Activated CD8-positive, alpha-beta memory T cell treated with anti-CD3 and anti-CD28 coated beads for 48 hours (primary cell): ENCODE measurements at places on chromosomes 2 and 18.

- no peak for DNase-seq
Measured at GRCh38 chr2:176178038-176178756, 10.3 kb upstream of the HOXD1 start.

DNA sequence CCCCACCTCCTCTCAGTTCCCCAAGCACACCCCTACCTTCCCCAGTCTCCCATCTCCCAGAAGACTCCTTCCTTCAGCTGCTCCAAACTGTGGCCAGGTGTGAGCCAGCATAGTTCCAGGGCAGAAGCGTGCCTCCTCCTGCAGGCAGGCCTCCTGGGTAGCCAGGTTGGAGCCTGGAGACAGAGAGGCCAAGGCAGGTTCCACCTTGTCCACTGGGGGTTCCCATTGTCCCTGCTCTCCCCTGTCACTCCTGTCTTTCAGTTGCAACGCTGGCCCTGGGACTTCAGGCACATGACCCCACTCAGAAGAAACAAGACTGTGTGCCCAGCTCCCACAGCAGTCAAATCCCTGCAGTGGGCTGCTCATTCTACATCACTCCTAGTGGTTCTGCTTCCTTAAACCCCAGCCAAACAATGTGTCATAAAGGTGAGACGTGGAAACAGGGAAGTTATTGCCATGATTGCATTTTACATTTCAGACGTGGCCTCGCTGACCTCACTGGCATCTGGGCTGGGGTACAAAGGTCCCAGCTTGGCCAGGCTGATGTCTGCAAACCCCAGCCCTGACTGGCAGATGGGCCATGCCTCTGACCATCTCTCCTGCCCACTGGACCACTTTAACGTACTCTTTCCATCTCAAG lies 96.5 kb upstream of the BOD1L2 start:
- DNase-seq: no peak

GRCh38 chr18:62196079-62196478 lies 9.0 kb downstream of the RELCH start:
- no peak for DNase-seq

DNA sequence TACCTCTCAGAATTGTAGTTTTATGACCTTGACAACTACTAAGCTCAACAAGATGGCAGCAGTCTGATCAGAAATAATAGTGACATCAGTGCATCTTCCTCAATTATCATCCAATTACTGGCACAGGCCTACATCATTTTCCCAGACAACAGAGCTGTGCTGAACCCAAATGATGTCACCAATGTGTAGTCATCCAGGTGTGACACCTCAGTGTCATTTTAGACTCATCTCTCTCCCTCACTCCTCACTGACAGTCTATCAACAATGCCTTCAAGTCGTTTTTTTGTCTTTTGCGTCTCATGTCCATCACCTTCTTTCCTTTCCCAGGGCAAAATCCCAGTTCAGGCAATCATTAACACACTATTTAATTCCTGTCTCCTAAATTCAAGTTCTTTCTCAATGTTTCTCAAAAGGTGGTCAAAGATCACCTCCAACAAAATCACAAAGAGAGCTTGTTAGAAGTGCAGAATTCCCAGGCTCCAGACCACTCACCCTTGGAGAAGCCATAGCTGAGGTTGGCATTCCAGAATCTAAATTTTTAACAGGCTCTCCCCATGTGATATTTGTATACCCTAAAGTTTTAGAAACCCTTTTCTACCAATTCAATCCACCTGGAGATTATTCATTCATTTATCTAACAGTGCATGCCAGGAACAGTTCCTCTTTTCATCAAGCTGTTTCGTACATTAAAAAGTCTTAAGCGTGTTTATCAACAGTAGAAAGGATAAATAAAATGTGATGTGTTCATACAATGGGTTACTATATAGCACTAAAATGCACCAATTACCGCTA lies 125.3 kb upstream of the KLF7 start:
- DNase-seq: no peak

DNA sequence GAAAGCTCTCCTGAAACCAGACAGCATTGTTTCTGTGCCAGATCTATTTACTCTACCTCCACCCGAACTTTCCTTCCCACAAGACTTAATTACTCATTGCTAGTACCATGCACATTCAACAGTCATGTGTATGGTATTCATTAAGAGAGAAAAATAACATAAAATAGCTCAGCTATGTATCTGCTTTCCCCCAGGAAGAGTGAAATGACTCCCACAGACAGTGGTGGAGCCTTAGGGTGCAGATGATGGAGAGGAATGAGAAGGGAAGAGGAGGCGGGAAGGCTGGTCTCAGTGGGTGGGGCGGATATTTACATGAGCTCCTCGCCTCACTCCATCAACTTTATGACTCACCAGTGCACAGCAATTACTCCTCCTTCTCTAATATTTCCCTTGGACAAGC lies 724.5 kb downstream of the EPHA4 start:
- no peak for DNase-seq

DNA sequence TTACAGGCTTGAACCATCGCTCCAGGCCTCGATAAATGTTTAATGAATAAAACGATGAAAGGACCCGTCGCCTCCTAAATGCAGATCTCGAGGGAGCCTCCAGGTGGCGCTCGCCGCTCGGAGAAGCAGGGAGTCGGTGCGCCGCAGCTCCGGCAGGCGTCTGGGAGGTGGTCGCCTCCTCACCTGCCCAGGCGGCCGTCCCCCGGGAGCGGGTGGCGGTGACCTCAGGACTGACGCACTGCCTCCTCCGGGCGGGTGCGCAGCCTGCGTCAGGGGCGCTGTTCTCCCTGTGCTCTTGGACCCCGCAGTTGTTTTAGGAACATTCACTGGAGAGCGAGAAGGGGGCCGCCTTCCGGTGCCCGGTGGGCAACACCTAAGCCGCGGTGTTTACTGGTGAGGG lies 38.6 kb upstream of the POLE4 start:
- peak; percentile 68 for DNase-seq

DNA sequence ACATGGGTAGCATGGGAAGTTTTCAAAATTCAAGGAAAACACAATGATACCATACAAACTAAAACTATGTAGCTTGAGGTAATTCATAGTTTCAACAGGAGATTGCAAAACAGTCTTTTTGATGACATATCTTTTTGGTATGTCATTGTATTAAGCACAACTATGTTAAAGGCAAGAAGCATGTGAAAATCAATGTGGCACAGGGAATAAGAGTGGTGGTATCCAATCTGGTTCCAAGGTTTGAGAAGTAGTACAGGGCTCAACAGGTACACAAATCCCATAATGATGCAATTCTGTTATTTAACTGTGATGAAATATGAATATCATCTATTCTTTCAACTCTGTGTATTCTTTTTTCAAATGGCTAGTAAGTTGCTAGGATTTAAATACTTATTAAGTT lies 16.4 kb upstream of the DLX2 start:
- DNase-seq: no peak

GRCh38 chr2:226475650-226476049 lies 324.0 kb downstream of the IRS1 start:
- DNase-seq: no peak

- DNase-seq: no peak
Measured at GRCh38 chr2:192473331-192473730, 278.6 kb upstream of the TMEFF2 start.

DNA sequence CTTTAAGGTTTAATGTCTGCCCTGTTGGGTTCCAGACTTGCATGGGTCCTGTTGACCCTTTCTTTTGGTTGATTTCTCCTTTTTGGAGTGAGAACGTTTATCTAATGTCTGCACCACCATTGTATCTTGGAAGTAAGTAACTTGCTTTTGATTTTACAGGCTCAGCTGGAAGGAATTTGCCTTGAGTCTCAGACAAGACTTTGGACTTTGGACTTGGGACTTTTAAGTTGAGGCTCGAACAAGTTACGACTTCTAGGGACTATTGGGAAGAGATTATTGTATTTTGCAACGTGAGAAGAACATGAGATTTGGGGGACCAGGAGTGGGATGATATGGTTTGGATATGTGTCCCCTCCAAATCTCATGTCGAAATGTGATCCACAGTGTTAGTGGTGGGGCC lies 267.7 kb downstream of the GLI2 start:
- DNase-seq: no peak

GRCh38 chr2:150480241-150480640 lies 7.2 kb downstream of the RND3 start:
- DNase-seq: no peak

DNA sequence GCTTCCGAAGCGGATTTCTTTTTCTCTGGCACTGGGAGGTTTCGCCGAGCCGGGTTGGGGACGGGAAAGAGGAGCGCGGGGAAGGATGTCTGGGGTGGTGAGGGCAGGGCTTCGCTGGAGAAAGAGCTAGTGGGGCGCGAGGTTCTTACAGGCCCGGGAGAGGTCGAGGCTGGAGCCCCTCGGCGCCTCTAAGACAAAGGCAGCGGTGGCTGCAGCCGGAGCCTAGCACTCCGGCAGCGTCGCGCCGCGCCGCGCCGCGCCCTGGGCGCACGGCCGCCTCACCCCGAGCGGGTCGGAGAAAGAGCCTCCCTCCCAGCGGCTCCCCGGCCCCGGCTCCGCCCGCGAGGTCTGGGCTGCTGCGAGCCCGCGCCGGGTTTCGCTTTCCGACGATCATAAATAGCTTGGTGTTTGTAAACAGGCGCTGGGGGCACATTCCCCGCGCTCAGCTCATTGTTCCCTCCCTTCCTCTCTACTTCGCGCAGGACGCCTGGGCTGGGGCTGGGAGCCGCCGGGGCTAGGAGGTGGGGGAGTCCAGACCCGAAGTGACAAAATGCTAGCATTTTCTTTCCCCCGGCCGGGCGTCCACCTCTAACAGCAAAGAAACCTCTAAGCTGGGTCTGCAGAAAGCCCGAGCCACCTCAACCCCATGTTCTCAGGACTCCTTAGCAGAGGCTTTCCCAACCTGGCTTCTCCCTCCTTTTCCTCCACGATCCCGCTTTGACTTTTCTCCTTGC lies 813 bp upstream of the MEIS1 start:
- no peak for DNase-seq

- no peak for DNase-seq
Measured at GRCh38 chr2:180707175-180707883, 273.1 kb upstream of the UBE2E3 start.

- DNase-seq: no peak
Measured at GRCh38 chr18:36302676-36303075, 5.2 kb downstream of the FHOD3 start.

GRCh38 chr2:224948859-224949258 lies 93.4 kb downstream of the DOCK10 start:
- no peak for DNase-seq

- DNase-seq: no peak
Measured at GRCh38 chr2:48774251-48774650, 18.7 kb upstream of the LHCGR start.

GRCh38 chr2:100818606-100819369 lies 1.2 kb upstream of the NPAS2 start:
- peak; percentile 21 for DNase-seq

DNA sequence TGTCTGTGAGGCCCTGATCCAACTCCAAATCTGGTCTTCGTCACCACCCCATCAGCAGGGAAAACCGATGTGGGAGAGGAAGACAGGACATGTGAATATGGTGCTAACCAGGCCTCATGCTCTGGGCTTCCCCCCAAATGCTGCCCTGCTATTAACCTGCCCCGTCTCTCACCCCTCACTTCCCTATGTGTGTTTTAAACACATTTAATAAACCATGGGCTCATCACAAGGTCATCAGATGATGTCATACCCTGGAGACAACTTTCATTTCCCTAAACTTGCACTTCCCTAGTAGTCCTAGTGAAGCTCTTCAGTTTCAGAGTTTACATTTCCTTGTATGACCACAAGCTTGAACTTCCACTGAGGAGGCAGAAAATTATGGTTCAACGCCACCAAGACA lies 49.9 kb downstream of the CD8B2 start:
- no peak for DNase-seq

DNA sequence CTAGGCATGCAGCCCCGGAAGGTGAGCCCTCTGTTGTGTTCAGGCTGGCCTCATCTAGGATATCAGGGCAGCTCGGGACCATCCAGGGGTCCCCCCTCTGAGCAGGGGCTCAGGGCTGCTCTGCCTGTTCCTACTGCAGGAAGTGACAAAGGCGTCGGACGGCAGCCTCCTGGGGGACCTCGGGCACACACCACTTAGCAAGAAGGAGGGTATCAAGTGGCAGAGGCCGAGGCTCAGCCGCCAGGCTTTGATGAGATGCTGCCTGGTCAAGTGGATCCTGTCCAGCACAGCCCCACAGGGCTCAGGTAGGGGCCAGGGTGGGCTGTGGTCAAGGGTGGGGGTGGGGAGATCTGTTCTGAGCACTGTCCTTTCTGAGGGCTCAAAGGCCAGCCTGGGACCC lies 13.1 kb downstream of the KCNIP3 start:
- DNase-seq: no peak

DNA sequence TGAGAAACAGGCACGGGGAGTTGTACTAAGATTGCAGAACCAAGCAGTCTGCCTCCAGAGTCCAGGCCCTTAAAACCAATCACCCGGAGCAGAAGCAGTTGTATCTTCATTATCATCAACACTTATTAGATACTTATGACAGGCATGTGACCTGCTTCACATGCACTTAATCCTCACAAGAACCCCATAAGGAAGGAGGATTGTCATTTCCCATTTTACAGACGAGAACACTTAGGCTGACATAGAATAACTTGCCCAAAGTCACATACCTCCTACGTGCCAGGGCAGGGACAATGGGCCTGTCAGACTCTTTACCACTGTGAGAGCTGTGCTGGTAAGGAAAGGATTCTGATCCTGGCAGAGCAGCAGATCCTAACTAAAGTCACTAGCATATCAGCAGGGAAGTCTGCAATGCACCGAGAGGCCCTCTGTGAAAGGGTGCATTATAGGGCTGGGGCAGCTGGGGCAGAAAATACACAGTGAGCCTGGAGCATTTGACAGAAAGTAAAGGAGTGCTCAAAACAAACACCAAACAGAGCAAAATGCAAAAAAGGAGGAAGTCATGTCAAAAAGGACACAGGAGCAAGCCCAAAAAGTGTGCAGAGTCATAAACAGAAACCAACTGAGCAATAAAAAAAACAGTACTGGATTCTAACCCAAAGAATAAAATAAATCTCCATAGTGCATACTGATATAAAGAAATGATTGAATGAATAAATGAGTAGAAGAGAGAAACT lies 55.9 kb upstream of the SP3 start:
- no peak for DNase-seq

DNA sequence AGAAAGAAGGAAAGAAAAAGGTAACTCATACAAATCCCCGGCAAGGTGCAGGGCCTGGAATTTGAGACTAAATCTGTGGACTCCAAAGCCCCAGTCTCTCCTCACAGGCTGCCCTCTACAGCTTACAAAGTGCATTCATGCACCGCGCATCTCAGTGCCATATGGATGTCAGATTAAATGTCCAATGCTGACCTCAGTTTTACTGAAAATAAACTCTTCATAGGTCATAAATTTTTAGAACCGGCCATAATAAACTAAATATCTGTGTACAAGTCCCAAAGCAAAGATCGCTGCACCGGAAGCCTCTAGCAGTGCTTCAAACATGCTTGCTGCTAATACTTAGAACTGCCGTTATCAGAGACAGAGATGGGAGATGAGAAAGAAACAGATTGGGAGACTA lies 17.7 kb downstream of the ST6GAL2 start:
- no peak for DNase-seq

- no peak for DNase-seq
Measured at GRCh38 chr2:217108575-217109027, 248.7 kb upstream of the TNP1 start.
